ENCODE measurements at places on chromosomes 7 and 10.

GRCh38 chr10:118459642-118460193 is 117.6 kb upstream of the FAM204A start:
- peak; percentile 63 for DNase-seq

DNA sequence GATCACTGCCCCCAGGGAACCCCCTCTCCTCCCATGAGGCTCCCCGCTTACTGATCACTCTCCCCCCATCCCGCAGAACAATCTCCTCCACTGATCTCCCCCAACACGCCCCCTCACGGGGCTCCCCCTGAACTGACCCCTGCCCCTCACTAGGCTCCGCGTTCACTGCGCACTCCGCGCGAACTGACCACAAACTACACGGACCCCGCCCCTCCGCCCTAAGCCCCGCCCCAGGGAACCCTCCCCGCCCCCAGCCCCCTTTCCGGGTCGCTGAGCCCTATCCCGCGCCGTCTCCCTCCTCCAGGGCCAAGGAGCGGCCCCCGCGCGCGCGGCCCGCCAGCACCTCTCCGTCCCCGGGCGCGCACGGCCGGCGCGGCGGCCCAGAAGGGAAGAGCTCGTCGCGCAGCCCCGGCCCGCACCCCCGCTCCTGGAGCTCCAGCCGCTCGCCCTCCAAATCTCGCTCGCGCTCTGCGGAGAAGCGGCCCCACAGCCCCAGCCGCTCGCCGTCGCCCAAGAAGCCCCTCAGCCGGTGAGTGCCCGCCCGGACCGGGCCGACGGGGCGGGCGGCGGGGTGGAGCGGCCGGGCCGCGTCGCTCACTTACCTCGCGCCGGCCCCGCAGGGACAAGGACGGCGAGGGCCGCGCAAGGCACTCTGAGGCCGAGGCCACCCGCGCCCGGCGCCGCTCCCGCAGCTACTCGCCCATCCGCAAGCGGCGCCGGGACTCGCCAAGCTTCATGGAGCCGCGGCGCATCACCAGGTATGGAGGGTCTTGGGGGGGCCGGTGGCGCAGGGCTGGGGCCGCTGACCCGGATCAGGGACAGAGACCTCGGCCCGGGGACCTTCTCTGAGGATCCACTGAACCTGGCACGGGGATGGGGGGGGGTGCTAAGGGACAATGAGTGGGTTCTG is 19.9 kb upstream of the HSPB1 start:
- DNase-seq: no peak

- DNase-seq: peak; percentile 76
These were observed 29.7 kb downstream of the TRIM8 start for GRCh38 chr10:102673819-102674511.

DNA sequence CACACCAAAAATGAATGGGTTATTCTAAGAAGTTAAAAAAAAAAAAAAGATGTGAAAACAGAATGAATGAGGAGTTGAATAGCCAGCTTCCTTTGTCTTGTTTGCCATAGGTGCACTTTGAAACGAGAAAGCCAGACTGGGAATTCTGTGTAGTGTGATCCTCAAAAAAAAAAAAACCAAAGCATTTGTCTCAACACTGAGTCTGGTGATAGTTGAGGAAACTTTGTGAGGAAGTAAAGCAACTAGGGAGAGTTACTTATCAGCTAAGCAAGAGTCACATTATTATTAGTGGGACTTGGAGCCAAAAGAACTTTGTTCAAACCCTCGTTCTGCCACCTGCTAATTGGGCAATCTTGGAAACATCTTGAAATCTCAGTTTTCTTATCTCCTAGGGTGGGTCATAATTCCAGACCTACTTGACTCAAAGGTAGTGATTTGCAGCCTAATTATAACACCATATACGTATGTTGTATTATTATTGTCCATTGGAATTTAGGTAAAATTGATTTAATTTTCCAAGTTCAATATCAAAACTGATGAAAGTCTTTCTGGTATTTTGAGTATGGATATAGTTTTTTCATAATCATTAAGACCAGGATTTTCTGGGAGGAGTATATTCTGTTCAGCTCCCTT is 99.8 kb upstream of the GJD4 start:
- no peak for DNase-seq

DNA sequence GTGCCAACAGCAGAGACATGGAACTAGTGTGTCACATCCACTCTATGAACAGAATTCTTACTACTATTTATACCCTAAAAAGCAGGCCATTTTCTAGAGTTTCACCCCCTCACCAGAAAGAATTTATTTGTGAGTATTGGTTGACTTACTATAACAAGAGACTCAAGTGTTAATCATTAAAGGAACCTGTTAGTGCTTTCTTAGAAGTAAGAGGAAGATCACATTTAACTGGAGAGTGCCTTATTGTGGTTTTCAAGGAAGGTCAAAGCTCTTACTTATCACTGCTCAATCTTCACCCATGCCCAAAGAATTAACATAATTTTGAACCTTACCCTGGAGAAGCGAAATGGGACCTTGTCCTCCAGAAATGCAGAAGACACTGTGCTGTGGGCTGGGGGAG is 169.3 kb upstream of the PRSS1 start:
- DNase-seq: no peak

DNA sequence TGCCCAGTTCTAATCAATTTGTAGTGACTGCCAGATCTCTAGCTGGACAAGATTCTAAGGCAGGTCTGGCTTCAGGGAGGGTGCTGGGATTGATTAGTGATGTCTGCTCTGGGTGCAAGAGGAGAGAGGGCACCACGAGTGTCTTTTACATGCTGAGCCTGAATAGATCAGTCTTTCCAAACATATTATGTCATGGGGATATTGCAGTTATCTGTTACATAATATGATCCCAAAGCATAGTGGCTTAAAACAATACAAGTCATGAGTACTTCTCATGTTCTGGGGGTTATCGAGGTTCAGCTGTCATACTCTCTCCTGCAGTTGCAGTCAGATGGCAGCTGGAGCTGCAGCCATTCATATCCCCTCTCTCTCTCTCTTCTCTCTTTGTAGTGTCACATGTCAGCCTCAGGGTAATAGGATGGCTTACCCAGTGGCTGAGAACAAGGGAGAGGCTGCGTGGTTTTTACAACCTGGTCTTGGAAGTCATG is 26.0 kb downstream of the SLC29A3 start:
- no peak for DNase-seq

DNA sequence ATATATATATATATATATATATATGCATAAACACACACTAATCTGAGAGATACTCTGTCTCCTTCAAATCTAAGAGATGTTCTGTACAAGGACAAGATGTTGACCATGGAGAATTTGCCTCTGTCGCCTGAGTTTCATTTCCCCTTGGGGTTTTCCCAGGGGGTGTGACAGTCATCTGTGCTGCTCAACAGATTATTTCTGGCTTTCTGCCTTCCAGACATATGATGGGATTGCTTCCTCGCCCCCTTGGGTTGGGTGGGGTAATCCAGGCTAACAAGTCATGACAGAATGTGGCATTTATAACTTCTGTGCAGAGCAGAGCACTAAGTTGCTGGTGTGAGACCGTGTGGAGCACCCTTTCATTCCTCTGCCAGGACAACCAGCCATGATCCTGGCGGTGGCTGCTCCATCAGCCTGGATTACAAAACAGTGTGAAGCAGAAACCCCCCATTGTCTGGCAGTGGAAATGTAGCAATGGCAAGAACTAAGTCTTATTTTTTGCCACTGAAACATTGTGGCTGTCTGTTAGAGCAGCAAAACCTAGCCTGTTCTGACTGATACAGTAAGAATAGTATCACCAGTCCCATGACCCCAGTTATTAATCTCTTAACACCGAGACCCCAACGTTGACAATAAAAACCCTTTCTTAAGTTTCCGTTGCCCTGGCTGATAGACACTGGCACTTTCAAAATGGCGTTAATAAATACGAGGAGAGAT is 13.7 kb upstream of the USP6NL start:
- DNase-seq: no peak

DNA sequence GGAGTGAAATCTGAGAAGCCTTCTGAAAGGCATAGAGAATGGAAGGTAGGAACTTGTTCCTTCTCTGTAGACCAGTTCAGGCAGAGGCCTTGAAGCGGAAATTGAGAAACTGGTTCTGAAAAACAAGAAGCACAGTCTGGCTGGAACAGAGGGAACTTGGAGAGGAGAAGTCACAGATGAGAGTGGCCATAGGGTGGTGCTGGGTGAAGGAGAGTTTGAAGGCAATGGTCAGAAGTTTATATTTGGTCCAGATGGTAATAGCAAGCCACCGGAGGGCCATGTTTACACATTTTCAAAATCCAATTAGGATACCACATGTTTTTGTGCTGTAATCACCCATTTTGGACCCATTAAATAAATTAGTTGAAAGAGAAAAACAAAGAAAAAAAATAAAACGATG is 692.5 kb downstream of the INHBA start:
- no peak for DNase-seq

DNA sequence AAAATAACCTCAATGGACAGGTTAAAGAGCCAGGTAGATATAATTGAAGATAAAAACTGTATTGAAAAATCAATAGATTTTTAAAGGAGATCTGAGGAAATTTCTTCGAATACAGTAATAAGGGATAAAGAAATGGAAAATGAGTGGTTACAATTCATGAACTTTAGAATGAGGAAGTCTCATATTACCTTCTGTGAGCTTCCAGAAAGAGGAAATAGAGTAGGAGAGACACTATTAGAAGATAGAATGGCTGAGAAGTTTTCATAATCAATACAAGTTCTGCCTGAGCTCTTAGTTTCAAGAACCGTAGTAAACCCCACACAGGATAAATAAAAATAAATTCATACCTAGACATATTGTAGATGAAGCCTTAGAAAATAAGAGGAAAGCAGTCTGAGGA is 11.5 kb downstream of the SDK1 start:
- DNase-seq: no peak
